ENCODE measurements at places on chromosomes 1 and 21. TPM values are rescaled to one million over a fixed set of nuclear protein-coding genes. Genes with fewer than 3 reads are reported as not detected.

Gene TSSK3
- total RNA-seq = 6.4 TPM

Gene LCE2B
- not detected for total RNA-seq

Gene SORT1
- total RNA-seq = 39.0 TPM

Gene LCA5L
- 2.4 TPM for total RNA-seq

- no peak for DNase-seq
- H3K4me3 ChIP-seq = no peak overlapping the region
- no peaks in the 10 kb centered on the region for H3K4me1 ChIP-seq
- no peaks in the 10 kb centered on the region for H3K27me3 ChIP-seq
- no peak overlapping the region for H3K27ac ChIP-seq
Observed at GRCh38 chr1:185151215-185151614, 5.5 kb downstream of the TRMT1L start.

GRCh38 chr1:231774719-231775335 is 148.2 kb downstream of the DISC1 start:
- no peaks in the 10 kb centered on the region for H3K4me1 ChIP-seq
- no peak for DNase-seq
- H3K4me3 ChIP-seq = no peak overlapping the region
- H3K27ac ChIP-seq = no peak overlapping the region

GRCh38 chr1:159868766-159869165 is 6.3 kb upstream of the VSIG8 start:
- no peak overlapping the region for H3K4me3 ChIP-seq
- no peaks in the 10 kb centered on the region for H3K36me3 ChIP-seq
- no peak for DNase-seq
- no peak overlapping the region for H3K27ac ChIP-seq
- peaks cover 11% of the 10 kb centered on the region for H3K4me1 ChIP-seq
- H3K27me3 ChIP-seq = peaks cover 4% of the 10 kb centered on the region

DNA sequence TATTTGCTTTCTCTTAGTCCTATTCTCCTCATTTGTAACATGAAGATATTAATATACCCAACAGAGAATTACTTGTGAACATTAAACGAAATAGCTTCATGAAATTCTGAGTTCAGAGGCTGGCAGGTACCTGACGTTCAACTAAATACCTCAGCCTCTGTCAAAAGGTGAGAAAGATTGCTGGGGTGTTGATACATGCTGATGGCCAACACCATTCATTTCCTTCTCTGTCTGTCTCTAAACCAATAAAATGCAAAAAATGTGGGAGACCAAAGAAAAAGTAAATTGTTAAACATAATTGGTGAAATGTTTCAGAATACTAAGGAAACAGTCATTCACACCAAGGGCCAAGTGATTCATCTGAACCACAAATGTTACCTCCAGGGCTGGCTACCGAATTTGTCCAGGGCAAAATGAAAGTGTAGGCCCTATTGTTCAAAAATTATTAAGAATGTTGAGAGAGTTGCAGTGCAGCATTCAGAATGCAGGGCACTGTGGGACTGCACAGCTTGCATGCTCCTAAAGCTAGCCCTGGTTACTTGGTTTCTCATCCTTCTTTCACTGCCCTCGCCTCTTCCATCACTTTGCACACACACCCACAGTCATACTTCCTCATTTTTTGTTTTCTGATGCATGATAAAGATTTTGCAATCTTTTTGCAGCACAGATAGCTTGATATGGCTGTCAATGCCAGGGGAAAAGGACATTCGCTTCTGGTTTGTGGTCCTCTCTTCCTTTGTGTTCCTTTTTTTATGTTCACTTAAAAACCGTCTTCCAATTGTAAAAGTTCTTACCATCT is 414.3 kb upstream of the NR5A2 start:
- no peaks in the 10 kb centered on the region for H3K27me3 ChIP-seq
- no peak for DNase-seq
- no peaks in the 10 kb centered on the region for H3K36me3 ChIP-seq
- H3K4me1 ChIP-seq = no peaks in the 10 kb centered on the region
- no peak overlapping the region for H3K27ac ChIP-seq

DNA sequence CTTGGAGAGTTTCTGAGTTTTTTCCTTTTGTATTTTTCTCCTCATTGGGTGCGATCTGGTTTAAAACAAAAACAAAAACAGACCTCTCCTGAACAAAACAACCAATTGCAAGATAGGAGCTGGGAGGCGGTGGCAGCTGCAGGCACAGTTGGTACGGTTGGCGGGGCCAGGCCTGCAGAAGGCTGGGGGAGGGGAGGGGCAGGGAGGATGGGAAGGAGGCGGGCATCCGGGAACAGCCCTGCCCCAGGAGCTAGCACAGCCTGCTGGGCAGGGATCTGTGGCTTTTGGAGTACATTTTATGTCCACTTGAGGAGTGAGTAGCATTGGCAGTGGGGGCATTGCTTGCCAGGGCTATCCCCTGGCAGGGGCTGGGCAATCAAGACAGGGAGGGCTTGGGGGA is 5.2 kb downstream of the CAPN9 start:
- peaks cover 10% of the 10 kb centered on the region for H3K4me1 ChIP-seq
- no peaks in the 10 kb centered on the region for H3K27me3 ChIP-seq
- H3K27ac ChIP-seq = no peak overlapping the region
- peak; percentile 77 for DNase-seq
- H3K36me3 ChIP-seq = no peaks in the 10 kb centered on the region

- no peak overlapping the region for H3K4me3 ChIP-seq
- no peaks in the 10 kb centered on the region for H3K27me3 ChIP-seq
- H3K36me3 ChIP-seq = no peaks in the 10 kb centered on the region
- H3K27ac ChIP-seq = no peak overlapping the region
- DNase-seq = no peak
- H3K4me1 ChIP-seq = no peaks in the 10 kb centered on the region
Observed at GRCh38 chr21:21394064-21394463, 395.9 kb downstream of the NCAM2 start.
